HFF-Myc (cell line): ENCODE measurements at places on chromosomes 5 and 9.

GRCh38 chr9:21677387-21677786, 125.0 kb upstream of the MTAP start:
- no peak for DNase-seq

DNA sequence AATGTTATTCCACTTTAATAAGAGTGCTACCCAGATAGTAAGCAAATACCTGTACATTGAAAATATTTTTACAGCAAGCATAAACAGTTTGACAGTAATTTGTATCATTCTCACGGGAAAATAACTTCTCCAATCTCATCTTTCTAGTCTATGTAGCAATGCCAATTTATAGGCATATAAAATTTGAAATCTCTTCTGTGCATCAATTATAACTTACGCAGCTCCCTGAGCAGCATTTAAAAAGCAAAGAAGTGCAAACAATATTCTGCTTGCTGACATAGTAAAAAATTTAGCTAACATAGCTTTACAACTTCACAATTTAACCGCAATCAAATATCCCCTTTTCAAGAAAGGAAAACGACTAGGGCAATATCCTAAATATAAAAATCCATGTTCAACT, 257.3 kb downstream of the FBXL17 start:
- no peak for DNase-seq

- no peak for DNase-seq
Observed at GRCh38 chr5:61735531-61735930, 403.5 kb downstream of the ZSWIM6 start.

GRCh38 chr5:21862986-21863385, 990.2 kb downstream of the CDH12 start:
- no peak for DNase-seq

DNA sequence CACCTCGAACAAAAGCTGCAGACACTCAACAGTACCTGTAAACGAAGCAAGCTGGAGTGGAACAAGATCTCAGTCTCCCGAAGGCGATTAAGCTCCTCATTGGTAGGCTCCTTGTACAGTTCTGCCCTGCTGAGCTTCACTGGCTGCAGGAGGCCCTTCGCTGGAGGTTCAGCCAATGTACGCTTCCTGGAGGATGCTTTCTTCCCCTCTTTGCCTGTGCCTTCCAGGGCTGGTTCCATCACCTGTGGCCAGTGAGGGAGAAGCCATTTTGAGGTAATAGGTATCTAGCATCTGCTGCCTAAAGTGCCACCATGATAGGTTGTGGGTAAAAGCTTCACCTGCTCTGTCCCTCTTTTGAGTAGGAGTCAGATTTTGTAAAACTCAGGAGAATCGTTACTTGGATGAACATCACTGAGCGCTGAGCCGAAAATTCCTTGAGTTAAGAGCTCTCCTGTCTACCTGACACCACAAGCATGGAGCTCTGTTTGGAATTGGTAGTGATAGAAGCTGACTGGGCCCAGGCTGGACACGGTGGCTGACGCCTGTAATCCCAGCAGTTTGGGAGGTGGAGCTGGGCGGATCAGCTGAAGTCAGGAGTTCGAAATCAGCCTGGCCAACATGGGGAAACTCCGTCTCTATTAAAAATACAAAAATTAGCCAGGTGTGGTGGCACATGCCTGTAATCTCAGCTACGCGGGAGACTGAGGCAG, 1.4 kb downstream of the NOL6 start:
- no peak for DNase-seq

DNA sequence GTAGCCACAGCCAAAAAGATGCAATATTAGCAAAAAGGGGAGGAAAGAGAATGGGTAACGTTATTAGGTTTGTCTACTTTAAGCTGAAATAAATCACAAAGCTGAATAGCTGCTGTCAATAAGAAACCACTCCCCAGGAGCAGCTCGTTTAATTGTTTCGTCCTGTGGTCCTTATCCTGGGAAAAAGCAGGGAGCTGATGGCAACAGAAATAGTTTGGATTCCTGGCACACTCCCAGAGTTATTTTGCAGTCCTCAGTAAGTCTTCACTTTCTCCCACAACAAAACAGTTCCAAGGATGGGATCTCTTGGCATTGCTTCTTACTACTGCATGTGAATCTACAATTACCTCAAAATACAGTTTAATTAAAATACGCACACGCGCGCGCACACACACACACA, 28.8 kb downstream of the FRMD3 start:
- DNase-seq = peak; percentile 19

DNA sequence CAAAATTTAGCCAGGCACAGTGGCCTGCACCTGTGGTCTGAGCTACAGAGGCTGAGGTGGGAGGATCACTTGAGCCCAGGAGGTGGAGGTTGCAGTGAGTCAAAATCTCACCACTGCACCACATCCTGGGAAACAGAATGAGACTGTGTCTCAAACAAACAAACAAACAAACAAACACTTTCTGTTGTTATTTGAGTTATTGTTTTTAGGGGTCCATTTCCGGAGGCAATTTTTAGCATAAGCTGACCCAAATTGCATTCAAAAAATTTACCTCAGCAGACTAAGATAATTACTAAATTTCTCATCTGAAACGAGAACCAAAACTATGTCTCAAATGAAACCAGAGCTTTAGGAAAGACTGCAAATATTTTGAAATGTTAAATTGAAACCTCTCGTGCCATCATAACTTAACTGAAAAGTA, 1485.1 kb downstream of the EFNA5 start:
- no peak for DNase-seq

GRCh38 chr9:132242621-132243155, 80.8 kb downstream of the NTNG2 start:
- DNase-seq = no peak

DNA sequence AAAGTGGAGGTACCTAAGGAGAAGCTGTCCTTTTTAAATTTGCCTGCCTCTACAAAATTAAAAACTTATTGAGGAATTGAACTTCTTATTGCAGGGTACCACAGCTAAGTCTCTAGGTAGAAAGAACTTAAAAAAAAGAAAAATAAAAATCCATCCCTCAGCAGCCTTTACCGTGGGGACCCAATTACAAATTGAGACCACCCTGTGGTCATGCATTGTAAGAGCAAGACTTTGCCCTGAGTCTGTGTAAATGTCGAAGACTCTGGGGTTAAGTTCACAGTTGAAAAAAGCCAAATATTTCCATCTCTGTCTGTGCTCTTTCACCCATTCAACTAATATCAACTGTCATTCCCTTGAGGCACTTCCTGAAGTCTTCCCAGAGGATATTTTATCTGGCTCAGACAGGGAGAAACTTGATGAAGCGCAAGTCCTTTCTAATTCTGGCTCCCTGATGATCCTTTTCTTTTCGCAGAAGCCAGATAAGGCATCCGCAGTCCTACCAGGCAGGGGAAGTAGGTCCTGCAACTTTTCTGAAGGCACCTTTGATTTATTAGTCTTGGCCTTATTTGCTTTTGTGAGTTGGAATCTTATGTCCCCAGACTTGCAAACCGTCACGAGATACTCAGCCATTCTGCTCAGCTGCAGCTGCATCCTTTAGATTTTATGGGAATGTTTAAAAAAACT, 323.8 kb upstream of the WWC1 start:
- DNase-seq = no peak
